CD14-positive monocyte (primary cell): ENCODE measurements at places on chromosomes 1 and 21. TPM values are rescaled to one million over a fixed set of nuclear protein-coding genes. Genes with fewer than 3 reads are reported as not detected.

The SDCCAG8 gene
- polyA plus RNA-seq: 34.4 TPM

The FAM131C gene
- polyA plus RNA-seq: not detected

DNA sequence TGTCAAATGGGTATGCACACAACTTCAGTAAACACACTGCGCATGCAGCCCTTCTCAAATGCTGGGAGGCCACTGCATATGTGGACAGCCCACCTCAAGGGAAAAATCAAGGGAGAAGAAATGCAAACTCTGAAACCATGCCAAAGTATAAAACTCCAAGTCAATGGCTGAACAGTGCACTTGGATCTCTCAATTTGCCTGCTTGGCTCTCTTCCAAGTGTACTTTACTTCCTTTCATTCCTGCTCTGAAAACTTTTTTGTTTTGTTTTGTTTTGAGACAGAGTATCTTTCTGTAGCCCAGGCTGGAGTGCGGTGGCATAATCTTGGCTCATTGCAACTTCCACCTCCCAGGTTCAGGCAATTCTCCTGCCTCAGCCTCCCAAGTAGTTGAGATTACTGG is 18.8 kb upstream of the COP1 start:
- DNase-seq: no peak

DNA sequence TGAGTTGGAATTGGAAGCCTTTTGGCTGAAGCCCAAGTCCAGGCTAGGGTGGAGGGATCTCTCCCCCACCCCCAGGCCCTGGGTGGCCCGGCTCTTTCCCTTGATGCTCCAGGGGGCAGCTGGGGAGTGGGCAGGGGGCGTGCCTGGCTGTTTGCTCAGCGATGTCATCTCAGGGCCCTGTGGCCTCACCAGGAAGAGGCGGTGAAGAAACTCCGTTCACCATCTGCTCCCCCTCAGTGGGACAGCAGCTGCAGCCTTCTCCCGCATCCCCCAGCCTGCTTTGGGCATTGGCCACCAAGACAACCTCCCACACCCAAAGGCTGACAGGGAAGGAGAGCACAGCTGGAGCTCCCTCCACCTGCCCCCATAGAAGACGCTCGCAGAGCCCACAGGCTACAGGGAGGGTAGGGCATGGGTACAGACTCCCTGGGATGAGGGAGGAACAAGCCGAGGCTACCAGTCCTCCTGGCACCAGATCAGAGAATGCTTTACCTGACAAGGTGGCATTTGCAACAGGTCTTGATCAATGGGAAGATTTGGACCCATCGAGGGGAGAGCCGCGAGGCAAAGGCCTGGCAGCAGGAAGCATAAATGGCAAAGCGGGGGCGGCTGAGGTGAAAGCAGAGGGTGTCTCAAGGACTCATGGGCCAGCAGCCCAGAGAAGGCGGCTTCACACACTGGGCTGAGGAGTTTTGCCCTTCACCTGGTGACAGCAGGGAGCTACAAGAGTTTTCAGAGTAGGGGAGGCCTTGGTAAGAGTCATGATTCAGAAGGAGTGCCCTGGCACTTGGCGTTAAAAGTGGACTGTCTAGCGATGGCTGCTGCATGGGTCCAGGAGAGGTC is 6.5 kb upstream of the GUCA2A start:
- no peak for DNase-seq

DNA sequence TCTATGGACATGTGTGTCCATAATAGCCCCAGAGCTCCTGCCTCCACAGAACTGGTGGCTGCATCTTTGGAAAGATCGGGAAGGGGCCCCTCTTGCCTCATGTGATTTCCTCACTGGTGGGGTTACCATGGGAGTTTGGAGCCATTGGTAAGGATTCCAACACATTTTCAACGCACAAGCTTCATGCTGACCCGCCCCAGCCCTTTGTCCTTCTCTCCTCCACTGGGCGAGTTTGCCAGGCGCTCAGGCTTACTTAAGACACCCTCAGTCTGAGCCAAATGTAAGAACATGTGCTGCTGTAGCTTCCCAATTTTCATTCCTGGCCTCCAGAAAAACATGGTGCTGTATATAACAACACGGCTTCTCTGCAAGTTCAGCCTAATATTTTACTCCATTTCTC is 72.4 kb downstream of the ATP5PO start:
- no peak for DNase-seq

- DNase-seq: no peak
Measured at GRCh38 chr1:224253721-224254120, 70.7 kb downstream of the DEGS1 start.

GRCh38 chr1:201305815-201306214 is 22.5 kb downstream of the PKP1 start:
- no peak for DNase-seq

DNA sequence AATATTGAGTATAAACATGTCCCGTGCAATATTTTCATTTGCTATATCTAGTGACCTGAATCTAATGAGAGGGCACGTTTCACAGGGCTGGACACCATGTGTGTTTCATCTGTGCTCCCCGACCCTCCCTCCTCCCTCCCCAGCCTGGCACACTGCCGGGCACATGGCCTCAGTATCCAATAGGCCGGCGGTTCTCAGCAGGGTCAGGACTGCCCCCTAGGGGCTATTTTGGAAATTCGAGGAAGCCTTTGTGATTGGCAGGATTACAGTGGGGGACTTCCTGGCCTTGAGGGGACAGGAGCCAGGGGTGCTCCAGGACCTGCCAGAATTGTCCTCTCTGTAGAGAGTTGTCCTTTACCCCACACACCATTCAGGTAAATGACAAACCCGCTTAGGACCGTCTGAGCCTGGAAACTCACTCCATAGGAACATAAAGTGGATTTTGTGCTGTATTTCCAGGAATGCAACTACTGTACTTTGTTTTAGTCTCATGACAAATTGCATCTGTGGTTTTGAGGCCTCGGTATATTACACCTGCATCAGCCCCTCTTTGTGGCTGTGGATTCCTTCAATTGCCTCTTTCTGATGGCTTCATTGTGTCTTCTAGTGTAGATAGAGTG is 109.5 kb upstream of the SIM2 start:
- DNase-seq: no peak

GRCh38 chr1:2354511-2355372 is 36.6 kb downstream of the MORN1 start:
- no peak for DNase-seq

- DNase-seq: no peak
Measured at GRCh38 chr1:245108909-245109308, 45.9 kb upstream of the KIF26B start.

DNA sequence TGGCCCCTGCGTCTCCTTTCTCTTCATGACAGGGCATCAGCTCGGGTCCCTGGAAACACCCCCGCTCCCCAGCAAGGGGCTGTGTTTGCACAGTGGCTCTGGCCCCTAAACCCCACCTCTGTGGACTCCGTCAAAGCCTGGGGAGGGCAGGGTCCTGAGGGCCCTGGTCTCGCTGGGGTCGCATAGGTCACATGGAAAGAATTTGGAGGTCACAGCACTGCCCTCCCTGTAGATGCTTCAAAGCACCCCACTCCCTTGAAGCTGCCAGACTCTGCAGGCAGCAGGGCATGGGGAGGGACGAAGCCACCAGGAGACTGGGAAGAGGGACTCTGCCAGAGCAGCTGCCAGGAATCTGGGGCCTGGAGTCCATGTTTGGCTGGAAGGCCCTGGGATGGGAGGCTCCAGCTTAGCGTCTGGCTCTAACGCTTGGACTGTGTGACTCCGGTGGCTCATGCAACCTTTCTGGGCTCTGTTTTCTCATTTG is 36.6 kb upstream of the ECE1 start:
- DNase-seq: no peak
